ENCODE measurements at places on chromosomes 11 and 22. TPM values are rescaled to one million over a fixed set of nuclear protein-coding genes. Genes with fewer than 3 reads are reported as not detected.

TESMIN gene
- total RNA-seq, result 1.1 TPM

GGT5 gene
- total RNA-seq, result 2.6 TPM

HNRNPUL2 gene
- total RNA-seq, result 33.3 TPM

DNA sequence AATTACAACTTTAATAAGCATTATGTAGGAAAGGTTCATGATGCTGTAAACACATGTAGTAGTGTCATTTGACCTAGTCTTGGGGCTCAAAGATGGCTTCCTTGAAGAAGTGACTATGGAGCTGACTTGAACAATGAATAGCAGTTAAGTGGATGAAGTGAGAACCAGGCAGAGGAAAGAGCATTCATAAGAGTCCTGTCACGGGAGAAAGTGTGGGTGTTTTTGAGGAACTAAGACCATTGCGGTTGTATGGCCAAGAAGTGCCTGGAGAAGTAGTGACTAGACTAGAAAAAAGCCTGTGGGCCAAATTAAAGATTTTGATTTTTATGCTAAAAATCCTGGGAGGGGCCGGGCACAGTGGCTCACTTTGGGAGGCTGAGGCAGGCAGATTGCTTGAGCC lies 7.2 kb upstream of the IL18BP start:
- no peak for DNase-seq

- DNase-seq, result peak; percentile 69
These were observed 73.4 kb upstream of the CD44 start for GRCh38 chr11:35065566-35065965.

DNA sequence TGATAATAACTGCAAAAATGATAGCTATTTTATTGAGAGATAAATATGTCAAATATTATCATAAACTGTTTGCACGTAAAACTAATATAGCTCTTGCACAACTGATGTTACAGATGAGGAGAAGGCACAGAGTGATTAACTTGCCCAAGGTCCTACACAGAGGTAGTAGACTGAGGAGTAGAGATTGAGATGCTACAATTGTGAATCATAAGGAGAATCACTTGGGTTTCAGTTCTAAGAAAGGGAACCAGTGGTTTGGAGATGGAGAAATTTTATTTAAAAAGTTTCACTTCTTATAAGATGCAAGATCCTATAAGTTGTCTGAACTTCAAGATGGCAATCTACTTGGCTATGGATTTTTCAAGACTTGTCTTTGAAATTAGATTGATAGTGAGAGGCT lies 224.8 kb upstream of the RAG2 start:
- DNase-seq, result no peak

- DNase-seq, result no peak
These were observed 1206.6 kb upstream of the RAG2 start for GRCh38 chr11:37804666-37805065.

- DNase-seq, result no peak
These were observed 6.5 kb downstream of the ASCL2 start for GRCh38 chr11:2263724-2264360.

- no peak for DNase-seq
These were observed 6.1 kb downstream of the P2RY2 start for GRCh38 chr11:73223998-73224730.

- DNase-seq, result peak; percentile 9
These were observed 106.6 kb downstream of the EMSY start for GRCh38 chr11:76551400-76551799.

Measured in skin of body (tissue), 3 donors.